ENCODE measurements at places on chromosomes 3 and 15. TPM values are rescaled to one million over a fixed set of nuclear protein-coding genes. Genes with fewer than 3 reads are reported as not detected.

Gene SPATA12
- total RNA-seq: 0.15 TPM

- no peak for DNase-seq
- no peak overlapping the region for H3K4me3 ChIP-seq
- H3K4me1 ChIP-seq: no peaks in the 10 kb centered on the region
- H3K27ac ChIP-seq: no peak overlapping the region
- H3K36me3 ChIP-seq: no peaks in the 10 kb centered on the region
- no peaks in the 10 kb centered on the region for H3K27me3 ChIP-seq
Measured at GRCh38 chr15:56608140-56608778, 125.0 kb downstream of the ZNF280D start.

DNA sequence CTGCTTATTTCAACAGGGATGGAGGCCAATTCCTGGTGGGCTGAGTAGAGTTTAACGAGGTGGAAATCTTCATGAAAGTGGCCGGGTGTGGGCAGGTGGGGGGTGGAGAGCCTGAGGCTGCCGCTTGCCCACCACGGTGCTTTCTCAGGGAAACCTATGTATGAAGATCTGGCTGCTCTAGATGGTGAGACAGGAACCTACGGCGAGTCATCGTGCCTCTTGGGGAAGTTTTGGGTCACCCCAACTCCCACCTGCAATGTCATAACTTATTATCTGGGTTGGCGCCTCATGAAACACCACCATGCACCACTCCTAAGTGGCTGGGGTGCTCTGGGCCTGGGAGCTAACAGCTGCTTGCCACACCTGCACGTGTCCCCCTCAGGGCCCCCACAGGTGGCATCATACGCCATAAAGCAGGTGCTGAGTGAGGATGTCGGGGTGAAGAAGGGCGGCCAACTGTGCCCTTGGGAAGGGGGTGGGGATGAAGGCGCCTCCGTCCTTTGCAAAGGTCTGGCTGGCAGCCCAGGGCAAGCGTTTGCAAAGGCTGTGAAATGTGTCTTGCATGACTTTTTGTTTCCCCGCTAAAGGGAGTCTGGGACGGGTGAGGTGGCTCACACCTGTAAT is 27.9 kb upstream of the SNRPA1 start:
- no peak overlapping the region for H3K27ac ChIP-seq
- H3K27me3 ChIP-seq: no peaks in the 10 kb centered on the region
- H3K4me3 ChIP-seq: no peak overlapping the region
- DNase-seq: no peak

GRCh38 chr3:59802045-59802444 is 752.2 kb upstream of the CFAP20DC start:
- H3K27me3 ChIP-seq: no peaks in the 10 kb centered on the region
- H3K36me3 ChIP-seq: no peaks in the 10 kb centered on the region
- no peak overlapping the region for H3K4me3 ChIP-seq
- DNase-seq: no peak
- no peak overlapping the region for H3K27ac ChIP-seq
- H3K4me1 ChIP-seq: no peaks in the 10 kb centered on the region

DNA sequence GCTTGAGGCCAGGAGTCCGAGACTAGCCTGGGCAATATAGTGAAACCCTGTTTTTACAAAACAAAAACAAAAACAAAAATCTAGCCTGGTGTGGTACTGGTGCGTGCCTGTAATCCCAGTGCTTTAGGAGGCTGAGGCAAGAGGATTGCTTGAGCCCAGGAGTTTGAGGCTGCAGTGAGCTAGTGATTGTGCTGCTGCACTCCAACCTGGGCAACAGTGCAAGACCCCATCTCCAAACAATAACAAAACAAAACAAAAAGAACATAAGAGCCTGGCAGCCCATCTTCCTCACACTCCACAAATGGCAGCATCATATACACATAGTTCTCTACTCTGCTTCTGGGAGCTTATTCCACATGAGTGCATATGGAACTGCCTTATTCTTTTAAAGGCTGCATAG is 2.2 kb upstream of the TRH start:
- H3K4me3 ChIP-seq: no peak overlapping the region
- no peak overlapping the region for H3K27ac ChIP-seq
- H3K4me1 ChIP-seq: peaks cover 15% of the 10 kb centered on the region
- no peak for DNase-seq
- H3K36me3 ChIP-seq: no peaks in the 10 kb centered on the region
- H3K27me3 ChIP-seq: peaks cover 30% of the 10 kb centered on the region

DNA sequence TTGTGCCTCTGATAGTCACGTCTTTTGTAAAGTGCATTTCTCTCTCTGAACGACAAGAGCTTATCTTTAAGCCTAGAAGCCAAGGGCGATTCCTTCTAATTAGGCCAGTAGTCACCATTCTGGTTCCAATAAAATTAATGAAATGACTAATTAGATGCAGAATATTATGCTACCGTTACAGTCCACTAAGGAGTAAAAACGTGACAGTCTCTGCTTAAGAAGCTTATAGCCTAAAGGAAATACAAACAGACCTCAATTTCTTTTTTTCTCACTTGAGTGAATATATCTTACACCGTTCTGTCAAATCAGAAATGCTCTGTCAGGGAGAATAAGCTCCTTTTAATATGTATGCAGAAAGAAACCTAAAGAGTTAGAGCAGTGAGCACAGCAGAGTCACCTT is 236.1 kb downstream of the CD47 start:
- no peak overlapping the region for H3K27ac ChIP-seq
- DNase-seq: no peak
- no peaks in the 10 kb centered on the region for H3K27me3 ChIP-seq
- H3K4me1 ChIP-seq: no peaks in the 10 kb centered on the region
- no peak overlapping the region for H3K4me3 ChIP-seq

- no peak overlapping the region for H3K27ac ChIP-seq
- no peaks in the 10 kb centered on the region for H3K36me3 ChIP-seq
- H3K27me3 ChIP-seq: no peaks in the 10 kb centered on the region
- DNase-seq: no peak
- H3K4me1 ChIP-seq: peaks cover 2% of the 10 kb centered on the region
Measured at GRCh38 chr3:57026944-57027343, 33.5 kb upstream of the SPATA12 start.

GRCh38 chr3:194069421-194070219 is 66.3 kb upstream of the HES1 start:
- no peak for DNase-seq
- H3K36me3 ChIP-seq: no peaks in the 10 kb centered on the region
- no peak overlapping the region for H3K27ac ChIP-seq
- H3K4me3 ChIP-seq: no peak overlapping the region
